ENCODE measurements at places on chromosomes 1 and 21. TPM values are rescaled to one million over a fixed set of nuclear protein-coding genes. Genes with fewer than 3 reads are reported as not detected.
A peak's percentile ranks its signal among the peaks of the same experiment; 100 is the strongest.

- peak; percentile 77 for DNase-seq
Measured at GRCh38 chr1:220046052-220046930, at the start of gene EPRS1. TSS of gene EPRS1 (minus strand) at chr1:220046505. CDS start at chr1:220046388, 117 bp downstream.

The BNIPL gene
- under 0.01 TPM for total RNA-seq

The PLEKHG5 gene
- 24.9 TPM for total RNA-seq

- no peak for DNase-seq
Measured at GRCh38 chr1:47545912-47546483, 108.2 kb downstream of the FOXD2 start.

The PDPN gene
- total RNA-seq: 4.1 TPM
